Glomerular endothelial cell (primary cell): ENCODE measurements at places on chromosomes 7 and 10. TPM values are rescaled to one million over a fixed set of nuclear protein-coding genes. Genes with fewer than 3 reads are reported as not detected.

DNA sequence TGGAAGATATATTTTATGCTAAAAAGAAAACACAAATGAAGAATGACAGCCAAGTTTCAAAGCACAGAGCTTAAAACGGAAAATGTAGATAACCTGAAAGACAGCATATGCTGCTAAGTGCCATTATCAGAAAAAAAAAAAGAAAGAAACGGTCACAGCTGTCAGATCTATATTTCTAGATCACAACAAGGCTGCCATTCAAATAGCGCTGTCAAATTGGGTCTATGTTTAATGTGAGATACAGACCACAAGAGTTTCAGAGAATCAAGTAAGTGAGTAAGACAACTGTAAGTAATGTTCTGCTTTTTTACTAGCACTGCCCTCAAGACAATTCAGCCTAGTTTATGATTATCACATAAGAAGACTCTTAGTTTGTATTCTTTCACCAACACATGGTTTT is 66.1 kb upstream of the RNF148 start:
- no peak for DNase-seq

DNA sequence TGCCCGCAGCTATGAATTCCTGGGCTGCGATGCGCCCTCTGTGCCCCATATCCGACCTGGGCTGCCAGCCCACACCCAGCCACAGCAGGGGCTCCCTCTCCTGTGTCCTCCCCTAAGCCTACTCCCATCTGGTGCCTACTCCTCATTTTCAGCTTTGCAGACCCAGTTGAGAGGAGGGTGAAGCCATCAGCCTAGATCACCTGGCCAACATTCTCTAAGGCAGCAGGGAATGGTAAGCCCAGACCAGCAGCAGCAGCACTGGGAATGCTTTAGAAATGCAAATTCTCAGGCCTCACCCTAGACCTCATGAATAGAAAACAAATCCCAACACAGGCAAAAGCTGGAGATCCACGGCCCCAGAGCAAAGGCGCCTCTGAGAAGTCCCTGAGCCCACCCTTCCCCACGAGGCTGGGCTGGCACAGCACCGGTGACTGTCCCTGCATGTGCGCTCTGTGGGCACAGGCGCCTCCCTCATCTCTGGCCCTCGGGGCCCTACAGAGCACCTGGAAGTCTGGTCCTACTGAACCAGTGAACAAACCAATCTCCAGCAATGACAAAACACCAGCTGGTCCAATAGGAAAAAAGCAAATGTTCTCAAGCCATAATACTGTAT is 161.4 kb downstream of the GFRA1 start:
- no peak for DNase-seq

DNA sequence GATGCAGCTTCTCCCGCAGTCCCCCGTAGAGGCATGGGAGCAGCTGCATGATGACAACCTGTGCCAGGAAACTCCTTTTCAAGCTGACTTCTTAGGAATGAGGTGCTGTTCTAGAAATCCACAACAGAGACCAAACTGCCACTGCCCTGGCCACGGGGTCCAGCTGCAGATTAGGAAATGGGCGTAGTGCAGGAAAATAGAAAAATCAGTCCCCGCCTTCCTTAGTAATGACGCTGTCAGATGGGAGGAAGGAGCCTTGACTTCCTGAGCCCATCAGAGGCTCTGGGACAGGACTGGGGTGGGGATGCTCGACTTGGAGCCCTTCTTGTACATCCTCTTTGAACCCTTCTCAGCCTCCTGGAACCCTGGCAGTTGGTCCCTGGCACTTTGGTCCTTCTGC is 227.8 kb upstream of the GRB10 start:
- DNase-seq = no peak

GRCh38 chr7:27462575-27463270 is 200.0 kb downstream of the HIBADH start:
- DNase-seq = no peak

DNA sequence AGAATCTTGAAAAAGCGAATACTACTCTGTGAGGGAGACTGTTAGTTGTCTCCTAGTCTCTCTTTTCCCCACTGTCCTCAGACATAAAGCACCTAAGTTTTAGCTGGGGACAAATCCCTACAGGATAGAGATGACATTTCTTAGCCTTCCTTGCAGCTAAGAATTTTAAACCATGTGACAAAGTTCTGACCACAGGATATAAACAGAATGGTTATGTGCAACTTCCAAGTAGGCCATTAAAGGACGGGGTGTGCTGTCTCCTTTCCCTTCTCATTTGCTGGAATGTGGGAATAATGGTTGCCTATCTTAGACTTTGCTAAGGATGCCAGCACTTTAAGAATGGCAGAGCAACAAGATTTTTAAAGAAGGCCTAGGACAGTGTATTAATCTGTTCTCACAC is 74.9 kb upstream of the PRPS1L1 start:
- no peak for DNase-seq

GNG11 gene
- total RNA-seq = 302 and 318 TPM in 2 replicates

SEMA3D gene
- total RNA-seq = 0.68 and 1.5 TPM in 2 replicates

GIMAP4 gene
- total RNA-seq = 83.5 and 97.6 TPM in 2 replicates
